NCI-H146 (cell line): ENCODE measurements at places on chromosomes 6 and 20.

- DNase-seq, result no peak
Observed at GRCh38 chr6:142307963-142308748, 6.3 kb downstream of the ADGRG6 start.

GRCh38 chr6:164344801-164345291, 930.3 kb downstream of the QKI start:
- no peak for DNase-seq

DNA sequence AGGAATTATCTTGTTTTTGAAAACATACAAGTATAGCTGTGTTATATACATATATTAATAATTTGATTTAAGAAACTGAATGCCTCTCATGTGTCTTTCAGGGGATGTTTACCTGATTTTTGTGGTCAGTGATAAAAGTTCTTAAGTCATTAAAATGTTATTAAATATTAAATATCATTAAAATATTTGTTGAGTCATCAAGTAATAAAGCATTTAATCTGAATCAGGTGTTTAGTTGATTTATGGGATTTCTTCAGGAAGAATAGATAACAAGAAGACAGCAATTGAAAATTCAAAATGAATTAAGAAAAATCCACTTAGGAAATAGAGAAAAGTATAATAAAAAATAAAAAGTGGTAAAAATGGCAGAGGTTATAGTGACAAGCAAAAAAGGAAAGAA, 361.9 kb upstream of the EYS start:
- DNase-seq, result no peak

- DNase-seq, result no peak
Observed at GRCh38 chr20:39142407-39143096, 180.4 kb downstream of the DHX35 start.

GRCh38 chr6:73985891-73986290, 289.9 kb downstream of the CD109 start:
- no peak for DNase-seq

- no peak for DNase-seq
Observed at GRCh38 chr6:90197854-90198496, 98.7 kb downstream of the BACH2 start.

- no peak for DNase-seq
Observed at GRCh38 chr6:73878403-73878802, 182.4 kb downstream of the CD109 start.

GRCh38 chr6:91852252-91852651, 1265.4 kb upstream of the MAP3K7 start:
- no peak for DNase-seq

DNA sequence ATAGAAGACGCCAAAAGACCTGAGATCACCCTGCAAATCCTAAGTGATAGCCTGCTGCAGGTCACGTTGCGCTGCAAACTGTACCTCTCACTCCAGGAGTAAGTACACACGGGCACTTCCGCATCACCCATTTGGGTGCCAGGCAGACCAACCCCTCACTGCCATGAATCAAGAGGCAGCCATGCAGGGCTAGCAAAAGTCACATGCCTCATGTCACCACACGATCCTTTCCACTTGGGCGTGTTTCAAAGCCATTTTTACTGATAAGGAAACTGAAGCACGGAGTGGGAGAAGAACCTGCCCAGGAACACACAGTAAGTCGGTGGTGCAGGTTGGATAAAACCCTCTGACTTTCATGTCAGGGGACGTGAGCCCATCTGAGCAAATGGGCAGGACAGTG, 37.0 kb downstream of the BPIFB1 start:
- no peak for DNase-seq

- DNase-seq, result no peak
Observed at GRCh38 chr6:24898676-24899075, 37.1 kb downstream of the RIPOR2 start.

- no peak for DNase-seq
Observed at GRCh38 chr6:131132360-131132759, 2.9 kb upstream of the AKAP7 start.

- DNase-seq, result no peak
Observed at GRCh38 chr6:111531185-111531584, 48.2 kb upstream of the REV3L start.

DNA sequence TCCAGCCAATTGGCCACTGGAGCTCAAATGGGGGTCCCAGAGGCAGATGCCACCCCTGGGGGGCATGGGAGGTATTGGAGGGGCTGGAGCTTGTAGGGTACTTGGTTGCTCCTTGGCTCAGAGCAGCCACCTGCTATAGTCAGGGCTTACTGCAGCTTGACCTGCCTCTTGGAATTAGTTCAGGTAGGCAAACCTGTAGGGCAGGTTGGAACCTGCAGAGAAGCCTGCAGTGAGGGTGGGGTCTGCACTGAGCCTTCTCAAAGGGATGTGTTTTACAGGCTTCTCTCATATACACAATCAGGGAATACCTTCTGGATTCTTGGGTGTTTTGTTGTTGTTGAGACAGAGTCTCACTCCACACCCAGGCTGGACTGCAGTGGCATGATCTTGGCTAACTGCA, 94.2 kb upstream of the MYL9 start:
- peak; percentile 34 for DNase-seq

DNA sequence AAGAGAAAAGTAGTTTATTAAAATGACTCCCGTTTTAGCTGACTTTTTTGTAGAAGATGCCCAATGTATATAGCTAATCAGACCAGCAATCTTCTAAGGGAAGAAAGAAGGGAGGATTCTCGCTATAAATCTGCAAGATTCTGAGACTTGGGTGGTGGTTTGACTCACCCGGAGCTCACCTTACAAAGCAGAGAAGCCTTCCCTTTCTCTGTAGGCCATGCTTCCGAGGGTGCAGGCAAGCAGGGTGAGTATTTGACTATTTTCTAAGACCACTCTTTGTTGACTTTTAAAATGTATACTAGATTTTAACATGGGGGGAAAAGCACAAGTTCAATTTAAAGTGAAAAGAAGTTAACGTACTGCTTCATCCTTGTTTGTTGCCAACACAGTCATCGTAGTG, 2.7 kb downstream of the OLIG3 start:
- no peak for DNase-seq
